ENCODE measurements at places on chromosomes 16 and 17.

DNA sequence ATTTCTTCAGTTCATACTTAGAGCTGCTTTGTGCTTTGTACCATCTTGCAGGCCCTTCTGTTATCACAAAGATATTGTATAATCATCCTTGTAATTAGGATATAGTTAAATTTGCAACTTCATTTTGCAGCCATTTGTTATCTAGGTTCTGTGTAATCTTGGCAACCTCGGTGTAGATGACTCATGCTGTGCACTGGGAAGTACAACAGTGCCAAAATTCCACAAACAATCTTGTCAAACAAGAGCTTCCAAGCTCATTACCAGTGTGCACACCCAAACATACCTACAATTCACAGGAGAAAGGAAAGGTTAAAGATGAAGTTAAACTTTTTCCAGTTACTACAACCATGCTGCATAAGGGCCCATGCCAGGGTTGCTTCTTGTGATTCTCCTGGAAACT, 1231.8 kb downstream of the CDH11 start:
- no peak for DNase-seq

DNA sequence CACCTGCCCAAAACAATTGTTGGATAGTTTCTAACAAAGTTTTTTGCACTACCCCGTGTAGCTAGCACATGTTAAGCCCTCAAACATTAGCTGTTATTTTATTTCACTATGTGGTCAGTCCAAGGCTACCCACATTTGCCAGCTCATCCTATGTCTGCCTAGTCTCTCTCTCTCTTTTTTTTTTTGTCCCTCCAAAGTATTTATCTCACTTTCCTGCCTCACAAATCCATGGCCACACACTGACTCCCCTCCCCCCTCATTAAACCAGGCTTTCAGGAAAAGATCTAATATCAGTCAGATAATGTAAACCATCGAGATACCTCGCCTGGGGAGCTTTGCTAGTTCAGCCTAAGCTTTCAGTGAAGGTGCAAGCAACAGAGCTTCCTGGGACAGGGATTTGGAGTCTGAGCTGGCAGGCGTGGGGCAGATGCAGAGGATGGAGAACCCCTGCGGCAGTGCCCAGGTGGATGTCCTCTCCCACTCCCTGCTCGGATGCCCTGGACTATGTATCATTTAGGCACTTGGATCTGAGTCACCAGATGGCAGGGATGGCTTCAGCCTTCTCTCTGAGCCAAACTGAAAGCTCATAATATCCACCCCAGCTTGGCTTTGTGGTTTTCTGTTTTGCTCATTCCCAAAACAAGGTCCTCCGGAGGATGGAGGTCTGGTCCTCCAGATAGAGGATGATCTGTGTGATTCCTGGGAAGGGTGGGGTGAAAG, 73.7 kb upstream of the FOXF1 start:
- no peak for DNase-seq

DNA sequence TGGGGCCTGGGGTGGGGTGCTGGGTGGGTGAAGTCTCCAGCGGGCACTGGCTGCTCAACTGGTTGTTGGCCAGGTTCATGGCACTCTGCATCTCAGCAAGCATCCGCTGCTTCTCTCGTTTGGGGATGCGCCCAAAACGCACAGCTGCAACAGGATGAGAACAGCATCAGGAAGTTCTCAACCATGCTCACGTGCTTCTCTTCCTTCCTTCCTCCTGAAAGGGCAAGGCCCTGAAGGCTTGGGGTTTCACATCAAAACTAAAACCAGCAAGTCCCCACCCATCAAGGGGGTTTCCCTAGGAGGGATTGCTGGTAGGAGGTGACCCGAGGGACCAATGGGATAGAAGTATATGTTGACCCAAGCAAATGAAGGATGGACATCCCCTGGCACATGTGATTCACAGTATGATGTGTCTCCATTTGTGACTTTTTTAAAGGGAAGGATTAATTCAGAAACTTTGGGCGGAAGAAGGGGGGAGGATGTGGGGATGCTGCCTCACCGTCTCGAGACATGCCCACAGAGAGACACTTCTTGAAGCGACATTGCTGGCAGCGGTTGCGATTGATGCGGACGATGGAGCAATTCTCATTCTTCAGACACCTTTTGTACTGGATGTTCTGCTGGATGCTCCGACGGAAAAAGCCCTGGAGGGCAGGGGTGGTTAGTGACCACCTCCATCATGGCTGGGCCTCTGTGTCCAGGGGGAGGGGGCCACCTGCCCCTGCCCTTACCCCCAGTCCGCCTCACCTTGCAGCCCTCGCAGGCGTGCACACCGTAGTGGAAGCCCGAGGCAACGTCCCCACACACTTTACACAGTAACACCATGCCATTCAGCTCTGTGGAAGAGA, 4.2 kb downstream of the NR1D1 start:
- DNase-seq, result no peak

DNA sequence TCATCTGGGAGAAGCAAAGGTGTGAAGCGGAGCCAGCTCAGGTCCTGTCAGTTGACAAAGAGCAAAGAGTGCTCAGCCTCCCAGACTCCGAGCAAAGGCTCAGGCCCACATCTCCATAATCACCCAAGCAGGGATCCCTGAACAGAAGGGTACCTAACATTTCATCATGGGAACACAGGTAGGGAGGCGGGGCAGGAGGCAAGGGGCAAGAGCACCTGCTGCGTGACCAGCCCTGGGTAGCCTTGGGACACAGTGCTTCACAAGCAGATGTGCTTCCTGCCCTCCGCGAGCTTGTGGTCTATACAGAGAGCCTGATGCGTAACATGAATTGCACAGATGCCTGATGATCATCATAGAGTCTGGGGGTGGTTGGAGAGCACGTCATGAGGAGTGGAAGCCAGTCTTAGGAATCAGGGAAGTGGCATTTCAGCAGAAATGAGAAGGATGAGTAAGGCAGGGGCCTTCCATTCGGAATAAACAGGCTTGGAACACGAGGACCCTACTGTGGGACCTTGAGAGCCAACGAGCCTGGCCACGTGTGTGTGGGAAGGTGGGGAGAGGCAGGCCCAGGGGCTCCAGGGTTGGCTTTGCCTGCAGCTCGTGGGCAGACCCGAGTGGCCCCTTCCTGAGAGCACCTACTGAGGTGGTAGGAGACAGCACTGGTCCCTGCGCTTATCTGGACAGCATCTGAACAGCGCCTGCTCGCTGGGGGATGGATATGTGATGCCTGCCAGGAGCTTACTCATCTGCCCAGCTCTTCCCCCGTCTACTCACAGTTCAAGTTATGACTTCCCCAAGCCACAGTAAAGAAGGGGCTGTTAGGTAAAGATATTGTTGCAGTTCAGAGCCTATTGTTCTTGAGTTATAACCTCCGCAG, 125.8 kb downstream of the CCDC182 start:
- no peak for DNase-seq

DNA sequence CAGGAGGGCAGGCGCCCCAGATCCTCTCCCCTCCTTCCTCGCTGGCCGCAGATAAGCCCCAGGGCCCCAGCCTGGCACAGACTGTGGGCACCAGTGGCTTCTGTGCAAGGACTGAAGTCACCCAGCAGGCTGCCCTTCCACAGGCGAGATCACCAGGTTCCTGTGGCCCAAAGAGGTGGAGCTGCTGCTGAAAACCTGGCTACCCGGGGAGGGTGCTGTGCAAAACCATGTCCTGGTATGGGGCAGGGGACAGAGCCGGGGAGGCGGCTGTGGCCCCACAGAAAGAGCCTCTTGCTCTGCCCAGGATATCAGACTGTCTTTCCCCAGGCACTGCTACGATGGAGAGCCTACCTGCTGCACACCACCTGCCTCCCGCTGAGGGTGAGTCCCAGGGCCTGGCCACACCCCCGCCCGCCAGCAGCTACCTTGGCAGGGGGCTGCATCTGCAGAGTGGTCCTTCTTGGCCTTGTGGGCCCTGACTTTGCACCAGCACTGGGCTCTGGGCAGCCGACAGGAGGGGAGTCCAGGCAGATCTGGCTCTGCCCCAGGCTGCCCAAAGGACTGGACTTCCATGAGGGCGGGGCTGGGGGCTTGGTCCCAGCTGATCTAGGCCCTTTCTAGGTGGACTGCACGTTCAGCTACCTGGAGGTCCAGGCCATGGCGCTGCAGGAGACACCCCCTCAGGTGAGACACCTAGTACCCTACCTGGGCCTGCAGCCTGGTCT, 615 bp downstream of the CARMIL2 start:
- no peak for DNase-seq

- DNase-seq, result no peak
Measured at GRCh38 chr17:74995847-74996246, 8.4 kb downstream of the CDR2L start.

DNA sequence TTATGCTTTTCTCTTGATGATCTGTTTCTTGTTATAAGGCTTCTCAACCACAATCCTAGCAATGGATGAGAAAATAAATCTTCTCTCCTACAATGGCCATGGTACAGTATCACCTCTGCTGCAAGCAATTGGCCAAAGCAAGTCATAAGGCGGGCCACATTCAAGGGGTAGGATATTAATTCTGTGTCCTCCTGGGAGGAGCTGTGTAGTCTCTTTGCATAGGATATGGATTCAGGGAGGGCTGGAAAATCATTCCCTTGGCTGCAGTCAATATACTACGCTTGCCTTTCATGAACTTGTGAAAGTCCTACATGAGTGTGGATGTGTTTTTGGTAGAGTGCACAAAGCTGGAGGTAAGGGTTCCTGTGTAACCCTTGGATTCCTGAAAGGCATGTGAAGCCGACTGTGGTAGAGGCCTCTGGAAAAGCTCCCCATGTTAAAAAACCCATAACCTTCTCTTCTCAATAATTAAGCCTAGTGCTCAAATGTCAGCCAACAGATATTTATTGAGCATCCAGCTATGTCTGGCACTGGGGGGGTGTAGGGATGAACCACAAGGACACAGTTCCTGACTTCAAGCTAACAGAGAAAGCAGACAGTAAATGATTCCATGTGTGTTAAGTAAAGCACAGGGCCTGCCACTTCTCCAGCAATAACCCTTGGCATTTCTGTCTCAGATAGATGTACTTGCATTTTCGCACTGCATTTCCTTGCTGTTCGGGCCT, 147.6 kb upstream of the HS3ST3A1 start:
- no peak for DNase-seq

DNA sequence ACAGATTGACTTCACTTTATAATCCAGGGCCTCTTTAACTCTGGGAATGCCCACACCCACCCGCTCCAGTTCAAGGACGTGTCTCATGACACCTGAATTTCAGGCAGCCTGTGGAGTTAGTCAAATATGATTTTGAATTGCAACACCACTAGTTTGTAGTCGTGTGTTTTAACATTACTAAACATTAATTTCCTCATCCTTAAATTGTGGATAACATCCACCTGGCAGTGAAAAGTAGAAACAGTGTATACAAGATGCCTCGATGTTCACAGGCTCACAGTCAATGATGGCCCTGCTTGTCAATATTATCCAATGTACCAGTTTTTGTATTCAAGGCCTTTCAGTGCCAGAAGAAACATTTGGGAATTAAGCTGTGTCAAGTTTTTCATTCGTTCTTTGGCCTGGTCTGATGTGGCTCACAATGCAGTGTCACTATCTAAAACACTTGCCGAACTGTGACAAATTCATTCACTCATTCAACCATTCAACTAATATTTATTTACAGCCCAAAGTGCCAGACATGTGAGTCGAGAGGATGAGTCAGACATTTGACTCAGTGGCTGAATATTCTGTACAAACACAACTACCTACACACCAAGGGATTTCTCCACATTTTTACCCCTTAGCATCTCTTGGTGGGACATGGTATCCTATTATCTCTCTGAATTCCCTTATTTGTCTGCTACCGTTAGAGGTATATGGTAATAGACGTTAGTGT, 1.4 kb downstream of the MEIOB start:
- DNase-seq, result no peak

DNA sequence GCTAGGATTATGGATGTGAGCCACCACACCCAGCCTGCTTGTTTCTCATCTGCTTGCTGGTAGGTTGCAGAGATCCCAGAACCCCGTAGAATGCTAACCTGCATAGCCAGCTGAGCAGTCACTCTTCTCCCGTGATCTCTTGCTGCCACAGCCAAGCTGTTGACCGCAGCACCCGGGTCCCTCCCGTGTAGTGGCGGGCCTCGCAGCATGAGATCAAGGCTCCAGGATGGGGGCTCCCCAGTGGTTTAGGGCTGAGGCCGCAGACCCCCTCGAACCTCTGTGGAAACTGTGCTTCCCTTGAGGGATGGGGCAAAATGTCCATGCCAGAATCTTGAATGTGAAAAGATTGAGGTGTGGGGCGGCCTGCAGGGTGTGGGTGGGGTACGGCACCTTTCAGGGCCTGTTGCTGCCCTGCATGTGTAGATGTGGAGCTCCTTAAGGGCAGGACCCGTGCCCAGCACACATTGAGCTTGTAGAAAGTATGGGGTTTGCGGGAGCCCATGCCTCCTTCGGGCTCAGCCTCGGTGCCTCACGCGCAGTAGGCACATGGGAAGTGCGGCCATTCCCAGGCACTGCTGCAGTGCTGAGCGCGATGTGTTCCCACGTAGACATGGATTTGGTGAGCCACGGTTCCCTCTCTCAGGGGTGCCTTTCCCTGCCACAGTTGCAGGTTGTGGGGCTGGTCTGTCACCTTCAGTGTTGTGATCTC, 99.9 kb downstream of the BANP start:
- no peak for DNase-seq

- DNase-seq, result no peak
Measured at GRCh38 chr17:44314031-44314430, 5.6 kb downstream of the RUNDC3A start.

DNA sequence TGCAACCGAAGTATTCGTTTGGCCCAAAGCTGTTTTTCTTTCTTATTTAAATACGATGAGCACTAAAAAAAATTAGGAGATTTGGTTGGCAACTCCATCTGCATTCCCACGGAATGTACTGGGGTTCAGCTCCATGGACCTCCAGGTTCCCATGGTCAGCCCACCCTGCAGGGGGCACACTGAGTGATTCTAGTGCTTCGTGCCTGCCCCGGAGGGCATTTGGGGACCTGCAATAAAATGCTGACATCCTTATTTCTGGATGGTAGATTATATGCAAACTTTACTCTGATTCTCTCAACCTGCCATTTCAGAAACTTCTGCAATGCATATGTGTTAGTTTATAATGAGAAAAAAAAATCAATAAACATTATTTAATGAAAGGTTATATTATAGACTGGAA, 339.4 kb downstream of the XYLT1 start:
- no peak for DNase-seq

GRCh38 chr17:80927791-80928216, 63.8 kb upstream of the CHMP6 start:
- DNase-seq, result no peak

DNA sequence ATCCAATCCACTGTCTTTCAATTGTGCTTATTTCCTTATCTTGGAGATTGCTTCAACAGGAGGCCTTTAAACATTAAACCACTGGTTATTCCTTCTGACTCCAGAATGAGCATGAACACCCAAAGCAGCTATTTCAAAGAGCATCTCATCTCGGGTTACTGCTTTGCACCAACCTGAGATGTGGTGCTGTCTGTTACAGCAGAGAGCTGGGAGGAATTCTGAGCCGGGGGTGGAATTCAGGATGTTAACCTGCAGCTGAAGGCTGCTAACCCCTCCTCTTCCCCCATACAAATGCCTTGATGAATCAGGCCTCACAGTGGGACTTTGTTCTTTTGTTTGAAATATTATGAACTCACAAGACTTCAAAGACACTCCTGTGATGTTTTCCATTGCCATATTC, 113.1 kb downstream of the SHISA9 start:
- DNase-seq, result no peak

Data from stimulated activated CD4-positive, alpha-beta T cell treated with anti-CD3 and anti-CD28 coated beads, TNF-alpha, amount 100 ng/mL, for 4 hours (primary cell).